ENCODE measurements at places on chromosomes 13 and 19. TPM values are rescaled to one million over a fixed set of nuclear protein-coding genes. Genes with fewer than 3 reads are reported as not detected.

DNA sequence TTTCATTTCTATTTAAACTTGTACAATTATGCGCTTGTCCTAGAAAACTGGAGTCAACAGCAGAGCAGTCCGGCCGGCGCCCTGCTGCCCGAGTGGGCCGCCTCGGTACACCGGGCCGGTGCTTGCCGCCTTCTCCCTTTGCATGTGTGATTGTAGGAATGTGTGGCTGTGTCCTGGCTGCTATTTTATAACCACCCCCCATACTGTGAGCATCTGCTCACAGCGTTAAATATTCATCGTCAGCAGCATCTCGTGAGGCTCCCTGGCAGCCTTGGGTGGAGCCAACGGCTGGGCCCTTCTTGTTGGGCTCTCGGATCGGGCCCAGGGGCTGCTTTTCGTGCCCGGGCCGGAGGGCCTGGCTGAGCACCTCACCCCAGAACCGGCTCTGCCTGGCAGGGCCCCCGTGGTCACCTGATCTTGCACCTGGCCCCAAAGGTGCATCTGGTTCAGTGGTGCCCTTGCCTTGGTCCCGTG lies 10.6 kb downstream of the PIAS4 start:
- H3K27ac ChIP-seq, result no peak overlapping the region
- peaks cover 32% of the 10 kb centered on the region for H3K4me1 ChIP-seq
- H3K36me3 ChIP-seq, result no peaks in the 10 kb centered on the region
- DNase-seq, result peak; percentile 25

Gene KLK14
- 0.61 TPM for polyA plus RNA-seq

GRCh38 chr13:89755729-89756492 lies 1591.6 kb upstream of the MIR17HG start:
- H3K36me3 ChIP-seq, result no peaks in the 10 kb centered on the region
- H3K4me3 ChIP-seq, result no peak overlapping the region
- DNase-seq, result no peak
- H3K4me1 ChIP-seq, result no peaks in the 10 kb centered on the region
- no peaks in the 10 kb centered on the region for H3K27me3 ChIP-seq
- H3K27ac ChIP-seq, result no peak overlapping the region

Gene ZSCAN22
- polyA plus RNA-seq, result 0.65 TPM

Gene NALCN
- 2.4 TPM for polyA plus RNA-seq
